Stimulated activated naive B cell treated with anti-CD40 and anti-IgM and Interleukin-4, amounts not matched to agents 10 μg/mL and 1 μg/mL and 100 μg/mL, for 72 hours (primary cell): ENCODE measurements at places on chromosomes 12 and 14.
A peak's percentile ranks its signal among the peaks of the same experiment; 100 is the strongest.

- no peak for DNase-seq
Measured at GRCh38 chr14:87443787-87444186, 549.2 kb downstream of the GALC start.

DNA sequence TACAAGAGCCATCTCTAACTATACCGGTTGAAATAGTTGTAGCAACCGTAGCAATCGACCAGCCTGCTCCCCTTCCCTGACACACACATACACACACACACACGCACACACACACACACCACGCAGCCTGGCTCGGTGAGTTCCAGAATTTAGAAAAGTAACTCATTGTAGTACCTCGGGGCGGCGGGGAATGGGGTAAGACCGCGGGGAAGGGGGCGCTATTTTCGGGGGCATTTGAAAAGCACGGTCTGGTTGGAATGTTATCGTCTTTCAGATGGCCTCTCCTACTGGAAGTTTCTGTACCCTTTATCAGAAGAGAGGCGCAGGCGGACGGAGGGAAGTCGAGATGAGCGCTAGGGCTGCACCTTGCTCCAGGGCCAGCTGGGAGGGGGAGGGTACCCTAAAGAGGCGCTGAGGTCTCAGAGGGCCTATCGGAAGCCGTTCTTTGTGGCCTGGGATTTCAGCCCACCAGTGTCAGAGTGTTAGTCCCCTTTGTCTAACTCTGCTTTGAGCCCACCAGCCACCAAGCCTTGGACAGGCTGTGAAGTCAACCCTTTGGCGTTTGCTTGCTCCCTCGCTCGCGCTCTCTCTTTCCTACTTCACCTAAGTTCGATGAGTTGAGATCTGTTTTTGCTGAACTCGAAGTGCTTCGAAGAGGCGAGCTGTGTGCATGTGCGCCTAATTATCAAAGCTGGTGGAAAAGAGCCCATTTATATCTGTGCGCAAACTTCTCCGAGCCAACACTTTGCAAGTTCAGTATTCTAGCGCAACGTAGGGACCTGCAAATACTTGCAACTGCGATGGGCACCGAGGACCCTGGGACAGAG lies 837 bp downstream of the COL2A1 start:
- DNase-seq, result no peak

DNA sequence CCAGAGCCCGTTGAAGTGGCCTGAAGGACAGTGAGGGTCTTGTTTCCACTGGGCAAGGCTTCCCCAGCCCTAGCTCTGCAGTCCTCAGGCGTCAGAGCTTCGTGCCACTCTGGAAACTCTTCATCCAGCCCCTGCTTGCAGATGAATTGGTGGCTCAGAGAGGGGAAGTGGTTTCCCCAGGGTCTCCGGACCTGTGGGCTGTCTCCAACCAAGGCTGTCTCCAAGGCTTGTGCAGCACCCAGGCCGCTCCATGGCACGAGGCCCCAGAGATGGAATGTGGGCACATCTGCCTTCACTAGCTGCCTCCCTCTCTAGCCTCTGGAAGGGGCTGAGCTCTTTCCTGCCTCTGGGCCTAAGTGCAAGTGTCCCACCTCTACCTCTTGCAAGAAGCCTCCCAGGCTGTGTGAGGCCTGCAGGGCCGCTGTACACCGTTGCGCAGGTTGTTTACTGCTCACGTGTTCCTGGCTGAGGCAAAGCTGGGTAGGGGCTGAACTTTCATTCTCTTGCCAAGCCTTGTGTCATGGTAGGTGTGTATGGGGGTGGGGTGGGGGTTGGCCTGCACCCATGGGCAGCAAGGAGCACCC lies 11.1 kb downstream of the RIN3 start:
- no peak for DNase-seq

GRCh38 chr12:41122894-41123293 lies 65.2 kb upstream of the PDZRN4 start:
- DNase-seq, result no peak

DNA sequence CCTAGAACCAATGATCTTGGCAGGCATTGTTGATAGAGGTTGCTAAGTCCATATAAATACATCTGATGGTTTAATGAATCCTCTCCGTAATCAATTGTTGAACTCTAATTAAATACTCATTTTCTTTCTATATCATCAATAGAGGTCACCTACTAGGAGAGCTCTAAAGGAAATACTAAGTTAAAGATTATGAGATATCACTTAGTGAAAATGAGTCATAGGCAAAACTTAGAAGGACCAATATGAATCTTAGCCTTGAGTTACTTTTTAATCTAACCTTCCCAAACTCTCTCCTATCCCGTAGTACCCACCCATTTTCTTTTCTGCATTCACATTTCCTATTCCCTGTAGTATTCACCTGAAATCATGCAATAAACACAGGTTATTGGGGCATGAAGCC lies 50.2 kb downstream of the MBIP start:
- no peak for DNase-seq

GRCh38 chr12:109795023-109795422 lies 38.2 kb downstream of the TRPV4 start:
- no peak for DNase-seq

DNA sequence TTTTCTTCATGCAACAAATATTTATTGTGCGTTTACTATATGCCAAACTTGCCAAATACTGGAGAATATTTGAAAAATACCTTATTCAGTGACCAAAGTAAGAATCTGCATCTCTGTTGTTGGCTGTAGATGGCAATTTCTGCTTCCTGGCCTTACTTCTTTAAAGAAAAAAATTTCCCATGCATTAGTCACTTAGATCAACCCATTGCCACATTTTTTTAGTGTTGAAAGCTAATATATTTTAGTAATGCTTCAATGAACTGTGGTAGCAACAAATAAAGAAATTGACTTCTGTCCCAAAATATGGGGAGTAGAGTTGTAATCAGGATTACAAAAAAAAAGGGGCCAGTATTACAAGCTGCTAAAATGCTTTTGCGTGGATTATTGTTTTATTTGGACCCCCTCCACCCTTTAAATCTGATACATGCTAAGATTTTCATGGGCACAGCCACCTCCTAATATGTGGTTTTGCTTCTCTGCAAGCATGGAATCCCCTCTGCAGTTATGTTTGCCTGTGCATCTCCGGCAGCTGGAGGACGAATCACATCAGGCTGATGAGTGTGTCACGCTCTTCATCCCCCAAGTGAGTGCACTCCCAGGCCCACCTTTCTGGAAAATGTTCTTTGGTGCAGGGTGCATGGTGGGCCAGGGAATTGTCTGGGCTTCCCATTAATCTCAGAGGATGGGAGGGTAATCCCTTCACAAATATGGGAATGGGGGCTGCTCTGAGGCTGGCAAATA lies 38.1 kb upstream of the PTCSC3 start:
- DNase-seq, result no peak

GRCh38 chr12:93676408-93677194 lies 574 bp upstream of the CRADD start:
- no peak for DNase-seq

- no peak for DNase-seq
Measured at GRCh38 chr14:79586989-79587598, 624.2 kb downstream of the DIO2 start.

DNA sequence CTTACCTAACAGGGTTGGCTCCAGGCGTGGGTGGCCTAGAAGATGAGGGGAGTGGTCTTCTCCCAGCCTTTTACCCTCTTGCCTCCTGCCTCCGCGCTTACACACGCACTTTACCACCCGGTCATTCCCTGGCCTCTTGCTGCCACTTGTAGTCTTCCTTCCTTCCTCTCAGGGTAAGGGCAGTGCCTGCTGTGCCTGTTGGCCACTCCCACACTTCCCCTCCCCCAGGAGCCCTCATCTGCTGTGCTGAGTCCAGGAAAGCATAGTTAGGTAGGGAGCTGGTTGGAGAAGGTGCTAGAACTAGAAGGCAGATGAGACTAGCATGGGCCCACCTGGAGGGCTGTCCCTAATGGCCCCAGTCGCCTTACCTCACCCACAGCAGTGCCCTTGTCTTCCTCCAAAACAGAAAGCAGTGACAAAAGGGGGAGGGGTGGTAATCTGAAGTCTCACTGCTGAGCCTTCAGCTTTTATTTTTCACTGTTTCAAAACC lies 54.3 kb upstream of the SRSF5 start:
- DNase-seq, result no peak

GRCh38 chr12:77767756-77768343 lies 62.8 kb upstream of the NAV3 start:
- DNase-seq, result no peak

GRCh38 chr12:20262119-20262518 lies 106.2 kb upstream of the PDE3A start:
- no peak for DNase-seq

DNA sequence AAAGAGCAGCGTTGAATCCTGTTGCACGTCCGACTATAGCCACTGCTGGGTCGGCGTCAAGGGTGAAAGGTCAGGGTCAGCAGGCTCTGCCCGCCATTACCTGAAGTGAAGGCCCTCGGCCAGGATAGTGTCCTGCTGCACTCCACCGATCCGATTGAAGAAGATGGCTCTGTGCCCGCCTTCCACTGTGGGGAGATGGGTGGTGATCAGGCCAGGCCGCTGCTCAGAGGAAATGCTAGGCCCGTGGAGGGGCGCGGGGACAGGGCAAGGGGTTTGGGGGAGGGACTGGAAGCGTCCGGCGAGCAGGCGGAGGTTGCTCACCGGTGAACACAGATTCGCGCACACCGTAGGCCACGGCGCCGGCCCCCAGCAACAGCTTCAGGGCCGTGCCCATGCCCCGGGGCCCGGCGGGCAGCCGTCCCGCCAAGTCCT lies 352 bp downstream of the PHB2 start:
- DNase-seq, result no peak

- no peak for DNase-seq
Measured at GRCh38 chr12:19826980-19827550, 387.8 kb downstream of the AEBP2 start.

DNA sequence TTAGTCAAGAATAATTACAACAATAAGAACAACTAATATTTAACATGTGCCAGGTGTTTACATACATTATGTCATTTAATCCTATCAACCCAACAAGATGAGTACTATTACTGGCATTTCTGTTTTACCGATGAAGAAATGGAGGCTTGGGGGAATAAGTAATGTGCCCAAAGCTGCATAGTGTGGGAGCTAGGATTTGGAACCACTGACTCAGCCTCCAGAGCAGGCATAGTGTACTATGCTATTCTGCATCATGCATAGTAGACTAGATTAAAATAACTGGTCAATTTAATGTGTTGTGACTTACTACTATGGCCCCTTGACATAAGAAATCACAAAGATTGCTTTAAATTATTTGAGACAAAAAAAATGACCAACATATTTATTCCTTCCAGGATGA lies 9.5 kb downstream of the GPR19 start:
- DNase-seq, result no peak

- DNase-seq, result no peak
Measured at GRCh38 chr12:92718483-92718990, 15.7 kb downstream of the PLEKHG7 start.

GRCh38 chr12:2804393-2805142 lies 7.9 kb upstream of the ITFG2 start:
- DNase-seq, result no peak

DNA sequence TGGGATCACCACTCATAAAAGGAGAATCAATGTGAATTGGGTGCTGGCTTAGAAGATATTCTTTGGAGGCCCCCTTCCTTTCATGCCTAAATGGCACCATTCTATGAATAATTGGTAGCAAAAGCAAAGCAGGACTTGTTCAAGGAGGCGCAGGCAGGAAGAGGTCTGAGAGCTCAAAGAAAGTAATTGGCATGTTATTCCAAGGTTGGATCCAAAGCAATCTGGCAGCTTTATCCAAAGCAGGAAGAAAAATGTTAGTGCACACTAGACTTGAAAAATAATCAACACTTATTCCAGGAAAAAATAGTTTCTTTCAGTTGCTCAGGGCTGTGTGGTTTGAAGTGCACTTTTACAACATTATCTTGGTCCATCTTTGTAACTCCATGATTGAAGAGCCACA lies 326.4 kb downstream of the NUAK1 start:
- DNase-seq, result no peak

GRCh38 chr12:95182868-95183415 lies 34.3 kb downstream of the FGD6 start:
- DNase-seq, result peak; percentile 3

GRCh38 chr12:24894879-24895278 lies 54.0 kb downstream of the BCAT1 start:
- no peak for DNase-seq

DNA sequence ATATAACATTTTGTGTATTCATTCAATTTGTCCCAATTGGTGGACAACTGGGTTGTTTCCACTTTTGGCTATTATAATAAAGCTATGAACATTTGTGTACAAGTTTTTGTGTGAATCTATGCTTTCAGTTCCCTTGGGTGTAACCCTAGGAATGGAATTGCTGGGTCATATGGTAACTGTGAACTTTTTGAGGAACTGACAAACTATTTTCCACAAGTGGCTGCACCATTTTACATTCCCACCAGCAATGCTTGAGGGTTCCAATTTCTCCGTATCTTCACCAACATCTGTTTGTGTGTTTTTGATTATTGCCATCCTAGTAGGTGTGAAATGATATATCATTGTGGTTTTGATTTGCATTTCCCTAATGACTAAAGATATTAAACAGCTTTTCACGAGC lies 13.0 kb downstream of the LPCAT3 start:
- no peak for DNase-seq
